Renal pelvis (tissue), 12 donors: ENCODE measurements at places on chromosomes 5 and 9. TPM values are rescaled to one million over a fixed set of nuclear protein-coding genes. Genes with fewer than 3 reads are reported as not detected.

Gene TRPM6
- polyA plus RNA-seq: 0.95 TPM

Gene MRPS27
- polyA plus RNA-seq: 70.7 TPM

Gene PCDH12
- polyA plus RNA-seq: 15.7 TPM

Gene SPATA31A3
- polyA plus RNA-seq: not detected

Gene ALAD
- polyA plus RNA-seq: 46.1 TPM

Gene TRIM36
- 2.6 TPM for polyA plus RNA-seq

Gene NFIL3
- 27.0 TPM for polyA plus RNA-seq

Gene CEP72
- 8.6 TPM for polyA plus RNA-seq

Gene ADAMTS16
- 80.2 TPM for polyA plus RNA-seq

Gene EPB41L4A
- polyA plus RNA-seq: 21.4 TPM

Gene IFNE
- polyA plus RNA-seq: 0.49 TPM

Gene GPR151
- polyA plus RNA-seq: not detected

Gene C9orf50
- 1.2 TPM for polyA plus RNA-seq

Gene ZCCHC9
- 36.4 TPM for polyA plus RNA-seq

Gene INSL6
- 0.38 TPM for polyA plus RNA-seq

DNA sequence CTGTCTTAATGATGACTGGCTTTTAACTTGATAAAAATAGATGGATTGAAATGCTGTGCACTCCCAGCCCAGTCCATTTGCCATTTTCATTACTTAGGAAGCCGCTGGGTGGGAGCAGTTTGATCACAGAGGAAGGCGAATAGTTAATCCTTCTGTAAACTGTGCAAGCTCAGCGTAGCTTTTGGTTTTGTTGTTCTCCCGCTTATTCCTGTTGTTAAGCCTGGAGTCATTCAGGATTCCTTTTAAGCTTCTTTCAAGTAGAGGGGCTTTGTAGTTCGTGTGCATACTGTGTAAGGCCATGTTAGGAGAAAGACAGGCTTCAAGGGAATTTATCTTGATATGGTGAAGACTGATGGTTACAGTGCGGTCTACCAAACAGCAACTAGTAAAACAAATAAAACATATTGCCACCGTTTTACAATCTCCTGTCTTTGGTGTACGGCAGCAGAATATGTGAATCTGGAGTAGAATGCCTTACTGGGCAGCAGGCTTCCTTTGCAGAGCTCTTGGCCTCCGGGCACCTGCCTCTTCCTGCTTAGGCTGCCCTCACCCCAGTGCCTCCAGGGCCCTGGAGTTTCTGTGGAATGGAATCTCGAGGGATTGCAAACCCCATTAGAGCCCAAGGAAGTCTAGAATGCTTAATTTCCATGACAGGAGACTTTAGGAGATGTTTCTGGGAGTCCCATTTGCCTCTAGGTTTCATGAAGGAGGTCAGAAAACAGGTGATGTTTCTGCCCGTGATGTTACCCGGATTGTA, 141.4 kb downstream of the TRIO start:
- DNase-seq: no peak

DNA sequence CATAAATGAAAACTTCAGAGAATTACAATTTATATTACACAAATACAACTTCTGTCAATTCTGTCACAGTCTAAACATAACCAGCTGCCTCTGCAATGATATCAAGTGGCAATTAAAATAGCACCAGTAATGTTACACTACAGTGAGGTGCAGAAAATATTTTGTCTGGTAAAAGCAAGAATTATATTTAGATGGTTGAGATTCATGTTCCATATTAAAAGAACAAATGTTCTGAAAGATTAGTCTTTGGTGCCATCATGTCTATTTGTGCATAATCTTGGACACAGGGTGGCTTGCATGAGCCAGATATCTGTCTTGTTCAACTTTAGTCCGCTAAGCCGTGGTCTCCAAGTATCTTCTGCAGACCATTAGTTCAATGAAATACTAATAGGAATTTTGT, 29.0 kb upstream of the PRR16 start:
- DNase-seq: no peak

DNA sequence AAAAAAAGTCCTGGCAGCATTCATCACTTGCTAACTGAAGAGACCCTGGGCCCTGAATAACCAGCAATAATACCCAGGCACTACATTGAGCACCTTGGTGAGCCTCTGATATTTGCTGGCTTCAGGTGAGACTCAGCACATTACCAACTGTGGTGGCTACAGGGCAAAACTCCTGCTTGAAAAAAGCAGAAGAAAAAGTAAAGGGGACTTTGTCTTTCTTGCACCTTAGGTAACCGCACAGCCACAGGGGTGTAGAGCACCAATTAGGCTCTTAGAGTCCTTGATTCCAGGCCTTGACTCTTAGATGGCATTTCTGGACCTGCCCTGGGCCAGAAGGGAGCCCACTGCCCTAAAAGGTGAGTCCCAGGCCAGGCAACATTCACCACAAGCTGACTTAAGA, 269.5 kb downstream of the AUH start:
- no peak for DNase-seq

- no peak for DNase-seq
Measured at GRCh38 chr9:114157516-114158176, 2.3 kb downstream of the COL27A1 start.

GRCh38 chr9:101398930-101399642, 435 bp downstream of the ZNF189 start:
- DNase-seq: no peak

DNA sequence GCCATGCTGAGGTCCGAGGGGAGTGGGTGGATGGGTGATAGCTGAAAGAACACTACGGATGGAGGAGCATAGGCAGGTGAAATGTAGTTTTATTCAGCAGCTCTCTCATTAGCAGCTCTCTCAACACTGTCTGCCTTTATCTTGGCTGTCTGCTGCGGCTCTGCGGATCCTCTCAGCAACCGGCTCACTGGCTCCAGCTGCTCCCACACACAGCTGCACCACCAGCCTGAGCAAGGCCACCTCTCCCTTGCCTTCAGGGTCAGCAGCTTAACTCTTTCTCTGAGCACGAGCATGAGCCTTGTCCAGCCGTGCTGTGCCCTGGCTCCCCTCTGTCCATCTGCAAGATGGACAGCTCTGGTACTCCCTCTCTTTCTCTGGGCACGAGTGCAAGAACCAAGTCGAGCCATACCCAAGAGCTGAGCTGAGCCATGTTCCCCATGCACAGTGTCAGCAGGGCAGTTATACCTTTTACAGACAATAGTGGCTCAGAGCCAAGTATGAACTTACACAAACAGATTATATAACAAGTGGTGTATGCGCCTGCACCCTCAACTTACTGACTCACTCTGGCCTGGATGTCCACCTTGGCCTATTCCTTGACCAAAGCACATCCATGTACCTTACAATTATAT, 108.5 kb downstream of the MACIR start:
- DNase-seq: no peak

GRCh38 chr5:75044406-75044805, 8.0 kb downstream of the GCNT4 start:
- no peak for DNase-seq

DNA sequence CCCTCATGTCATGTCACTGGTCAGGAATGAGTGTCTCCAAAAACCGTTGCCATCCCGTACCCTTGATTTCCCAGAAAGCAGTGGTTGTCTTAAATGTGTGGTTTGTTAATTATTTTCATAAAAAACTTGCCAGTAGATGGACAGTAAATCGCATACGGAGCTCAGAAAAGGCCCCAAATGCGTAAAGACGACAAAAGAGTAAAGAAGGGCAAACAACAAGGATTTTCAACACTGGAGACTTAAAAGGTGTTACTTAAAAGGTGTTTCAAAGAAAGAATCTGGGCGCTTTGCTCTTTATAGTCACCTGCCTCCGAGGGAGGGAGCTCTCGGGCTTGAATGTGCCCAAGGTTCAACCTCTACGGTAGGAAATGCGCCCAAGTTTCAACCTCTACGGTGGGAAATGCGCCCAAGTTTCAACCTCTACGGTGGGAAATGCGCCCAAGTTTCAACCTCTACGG, 734 bp downstream of the KIF27 start:
- peak; percentile 75 for DNase-seq

- no peak for DNase-seq
Measured at GRCh38 chr5:77896338-77896737, 120.2 kb upstream of the TBCA start.

- DNase-seq: no peak
Measured at GRCh38 chr5:102306121-102306520, 10.0 kb upstream of the SLCO4C1 start.

DNA sequence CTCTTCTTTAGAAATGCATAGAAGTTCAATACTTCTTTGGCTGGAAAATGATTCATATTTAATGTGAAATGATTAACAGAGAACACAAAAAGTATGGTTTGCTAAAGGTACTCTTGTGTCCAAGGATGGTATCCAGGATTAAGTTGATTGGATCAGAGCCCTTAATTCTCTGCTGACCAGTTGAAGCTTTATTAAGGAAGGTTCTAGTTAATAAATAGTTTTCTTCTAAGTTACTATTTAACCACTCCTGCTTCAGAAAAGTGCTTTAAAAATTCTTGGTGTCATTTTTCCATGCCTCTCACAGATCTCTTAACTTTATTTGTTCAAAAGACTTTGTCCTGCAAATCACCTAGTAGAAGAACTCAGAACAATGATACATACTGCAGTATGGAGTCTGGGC, 134.3 kb downstream of the MEF2C start:
- DNase-seq: no peak

GRCh38 chr9:132849185-132849706, 28.8 kb downstream of the AK8 start:
- no peak for DNase-seq

DNA sequence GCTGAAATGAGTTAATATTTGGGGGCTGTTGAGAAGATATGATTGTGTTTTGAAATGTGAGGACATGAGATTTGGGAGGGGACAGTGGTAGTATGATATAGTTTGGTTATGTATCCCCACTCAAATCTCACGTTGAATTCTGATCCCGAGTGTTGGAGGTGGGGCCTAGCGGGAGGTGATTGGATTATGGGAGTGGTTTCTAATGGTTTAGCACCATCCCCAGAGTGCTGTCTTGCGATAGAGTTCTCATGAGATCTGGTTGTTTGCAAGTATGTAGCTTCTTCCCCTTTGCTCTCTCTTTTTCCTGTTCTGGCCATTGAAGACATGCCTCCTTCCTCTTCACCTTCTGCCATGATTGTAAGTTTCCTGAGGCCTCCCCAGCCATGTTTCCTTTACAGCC, 386.0 kb downstream of the ARRDC3 start:
- no peak for DNase-seq

DNA sequence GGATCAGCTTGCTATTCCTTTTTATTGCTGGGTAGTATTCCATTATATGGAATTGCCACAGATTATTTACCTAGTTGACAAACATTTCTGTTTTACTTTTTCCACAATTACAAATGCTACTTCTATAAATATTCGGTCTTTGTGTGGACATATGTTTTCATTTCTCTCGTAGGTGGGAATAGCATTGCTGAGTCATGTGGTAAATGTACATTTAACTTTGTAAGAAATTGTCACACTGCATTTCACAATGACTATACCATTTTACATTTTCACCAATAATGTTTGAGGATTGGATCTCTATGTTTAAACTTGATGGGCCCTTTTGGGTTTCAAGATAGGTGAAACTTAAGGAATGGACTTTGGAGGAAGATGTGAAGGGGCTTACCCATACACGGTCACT, 19.7 kb downstream of the RAI14 start:
- DNase-seq: no peak

DNA sequence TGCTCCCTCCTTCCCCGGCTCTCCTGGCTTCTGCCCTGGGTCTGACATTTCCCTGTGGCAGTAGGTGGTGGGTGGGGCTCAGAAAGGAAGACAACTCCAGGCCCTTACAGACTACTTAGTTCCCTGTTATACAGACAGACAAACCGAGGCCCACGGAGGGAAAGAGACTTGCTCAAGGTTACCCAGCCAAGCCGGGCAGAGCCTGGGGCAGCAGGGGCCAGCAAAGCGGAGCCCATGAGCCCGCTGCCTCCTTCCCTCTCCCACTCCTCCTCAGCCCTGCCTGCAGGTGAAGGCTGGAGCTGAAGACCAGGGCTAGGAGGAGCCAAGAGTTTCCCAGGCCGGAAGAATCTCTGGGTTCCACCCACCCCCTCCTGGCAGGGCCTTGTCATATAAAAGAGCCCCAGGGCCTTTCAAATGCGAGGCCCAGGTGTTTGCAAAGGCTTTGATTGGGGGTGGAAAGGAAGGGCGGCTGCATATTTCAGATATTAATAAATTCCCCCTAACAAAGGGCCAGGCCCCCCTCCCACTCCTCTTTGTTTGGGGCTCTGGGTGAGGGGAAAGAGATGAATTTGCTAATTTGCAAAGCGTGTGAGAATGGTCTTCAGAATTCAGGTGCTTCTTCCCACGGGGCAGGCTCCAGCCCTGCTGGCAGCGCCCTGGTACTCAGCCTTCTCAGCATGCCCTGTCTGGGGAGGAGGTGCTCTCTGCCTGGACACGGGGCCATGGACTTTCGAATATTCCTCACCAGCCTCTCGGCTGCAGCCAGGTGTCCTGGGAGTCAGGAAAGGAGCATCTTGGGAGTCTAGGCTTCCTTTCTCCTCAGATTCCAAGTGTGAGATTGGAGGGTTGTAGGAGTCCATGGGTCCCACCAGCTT, 21.5 kb downstream of the SLC6A7 start:
- DNase-seq: no peak

DNA sequence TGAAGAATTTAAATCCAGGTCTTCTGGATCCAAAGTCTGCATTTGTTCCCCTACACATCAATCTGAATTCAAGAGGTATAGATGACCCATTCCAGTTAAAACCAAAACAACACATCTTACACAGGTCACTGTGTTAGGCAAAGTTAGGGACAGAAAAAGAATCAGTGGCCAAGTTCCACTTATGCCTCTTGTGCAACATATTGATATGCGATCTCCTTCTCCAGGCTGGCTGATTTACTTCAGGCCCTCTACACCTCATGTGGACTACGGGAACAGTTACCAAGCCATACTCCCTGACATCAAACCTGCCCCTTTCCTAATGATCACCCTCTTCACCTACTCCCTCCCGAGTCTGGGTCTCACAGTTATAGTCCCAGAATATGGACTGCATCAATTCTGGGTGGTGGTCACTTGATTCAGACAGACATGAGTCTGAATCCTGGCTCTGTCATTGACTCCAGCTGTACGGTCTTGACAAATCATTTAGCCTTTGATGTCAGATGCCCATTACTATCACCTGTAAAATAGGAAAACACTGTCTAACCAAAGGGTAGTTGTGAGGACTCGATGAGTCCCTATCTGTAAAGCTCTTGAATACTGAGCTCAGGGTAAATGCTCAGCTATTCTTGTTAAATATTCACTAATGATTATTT, 26.0 kb downstream of the GOLGA1 start:
- no peak for DNase-seq

DNA sequence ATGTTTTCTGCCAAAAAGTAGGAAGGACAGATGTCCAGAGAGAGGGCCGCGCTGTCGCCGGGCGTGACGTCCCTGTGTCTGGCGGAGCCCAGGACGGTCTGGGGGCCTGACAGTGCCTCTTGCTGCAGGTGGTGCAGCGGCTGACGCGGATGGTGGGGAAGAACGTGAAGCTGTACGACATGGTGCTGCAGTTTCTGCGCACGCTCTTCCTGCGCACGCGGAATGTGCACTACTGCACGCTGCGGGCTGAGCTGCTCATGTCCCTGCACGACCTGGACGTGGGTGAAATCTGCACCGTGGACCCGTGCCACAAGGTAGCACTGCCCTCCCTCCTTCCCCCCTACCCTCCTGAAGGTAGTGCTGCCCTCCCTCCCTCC, 7.8 kb downstream of the NELFB start:
- DNase-seq: no peak
